A549 (cell line): ENCODE measurements at places on chromosomes 16 and 17.

GRCh38 chr17:41524261-41524660 lies 3.8 kb downstream of the KRT19 start:
- DNase-seq, result no peak

DNA sequence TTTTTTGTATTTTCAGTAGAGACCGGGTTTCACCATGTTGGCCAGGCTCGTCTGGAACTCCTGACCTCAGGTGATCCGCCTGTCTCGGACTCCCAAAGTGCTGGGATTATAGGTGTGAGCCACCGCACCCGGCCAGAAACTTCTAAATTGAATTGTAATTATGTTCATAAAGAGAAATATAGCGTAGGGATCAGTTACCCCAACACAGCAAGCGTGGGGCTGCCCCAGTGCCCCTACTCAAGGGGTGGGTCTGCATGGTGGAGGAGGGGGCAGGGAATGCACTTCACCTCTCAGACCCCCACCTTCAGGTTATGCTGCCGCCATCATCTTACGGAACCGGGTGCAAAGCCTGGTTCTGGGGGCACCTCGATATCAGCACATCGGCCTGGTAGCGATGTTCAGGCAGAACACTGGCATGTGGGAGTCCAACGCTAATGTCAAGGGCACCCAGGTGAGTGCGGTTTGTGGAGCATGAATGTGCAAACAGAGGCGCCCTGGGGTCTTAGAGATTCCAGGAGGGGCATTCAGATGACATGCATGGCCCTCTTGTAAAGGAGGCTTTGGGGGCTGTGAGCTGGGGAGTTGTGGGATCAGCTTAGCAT lies 18.0 kb downstream of the ITGAM start:
- no peak for DNase-seq

GRCh38 chr17:64230791-64231408 lies 32.2 kb downstream of the TEX2 start:
- no peak for DNase-seq

DNA sequence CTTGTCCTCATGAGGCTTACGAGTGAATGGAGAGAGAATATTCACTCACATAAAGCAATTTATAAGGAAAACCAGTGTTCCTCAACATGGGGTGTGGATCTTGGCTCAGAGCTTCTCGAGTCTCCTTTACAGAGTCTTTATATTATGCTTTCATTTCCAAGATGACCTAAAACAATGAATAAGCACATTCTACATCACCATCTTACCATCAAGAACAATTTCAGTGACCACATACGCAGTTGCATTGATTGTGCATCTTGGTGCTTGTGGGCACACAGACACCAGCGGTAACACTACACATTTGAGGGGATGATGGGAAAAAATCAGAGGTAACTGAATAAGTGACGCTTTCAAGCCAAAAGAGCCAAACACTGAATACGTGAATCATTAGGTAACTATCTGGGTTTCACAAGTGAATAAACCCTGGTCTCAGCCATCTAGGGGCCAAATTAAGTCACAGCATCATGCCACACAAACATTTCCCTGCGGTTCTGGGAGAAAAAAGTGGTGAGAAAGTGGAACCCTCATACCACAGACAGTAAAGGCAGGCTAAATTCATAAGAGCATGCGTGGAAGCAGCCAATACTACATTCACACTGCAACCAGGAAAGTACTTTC lies 9.4 kb downstream of the CWC25 start:
- peak; percentile 68 for DNase-seq

GRCh38 chr16:558298-559020 lies 1.7 kb upstream of the PRR35 start:
- DNase-seq, result no peak

DNA sequence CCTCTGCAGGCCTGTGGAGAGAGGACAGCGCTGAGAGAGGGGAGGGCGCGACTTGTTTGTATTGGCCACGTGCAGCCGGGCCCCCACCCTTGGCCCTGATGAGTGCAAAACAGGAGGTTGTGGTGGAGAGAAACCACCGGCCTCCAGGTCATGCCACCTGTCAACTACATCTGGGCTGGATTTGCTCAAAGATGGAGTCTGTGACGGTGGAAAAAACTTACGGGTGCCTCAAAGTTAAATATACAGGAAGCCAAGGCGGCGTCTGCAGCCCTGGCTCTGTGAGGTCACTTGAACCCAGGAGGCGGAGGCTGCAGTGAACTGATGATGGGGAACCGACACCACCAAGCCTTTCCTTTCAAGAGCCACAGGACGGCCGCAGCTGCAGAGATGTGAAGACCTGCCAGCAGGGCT lies 15.7 kb downstream of the C16orf74 start:
- no peak for DNase-seq

DNA sequence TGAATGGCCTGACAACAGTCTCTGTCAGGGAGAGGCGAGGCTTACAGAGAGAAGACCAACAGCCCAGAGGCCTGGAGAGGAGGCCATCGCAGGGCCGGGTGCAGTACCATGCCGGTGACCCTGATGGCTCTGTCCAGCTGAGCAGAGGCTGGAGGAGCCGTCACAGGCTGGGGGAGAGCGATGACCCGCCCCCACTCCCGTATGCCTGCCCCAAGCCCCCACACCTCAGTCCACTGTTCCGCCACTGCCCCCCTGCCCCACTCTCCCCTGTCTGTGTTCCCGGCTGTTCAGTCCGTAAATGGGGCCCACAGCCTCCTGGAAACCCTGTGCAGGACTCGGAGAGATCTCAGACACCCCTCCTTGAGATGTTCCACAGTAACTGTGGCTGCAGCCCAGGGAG lies 12.8 kb upstream of the FAM83G start:
- DNase-seq, result no peak

GRCh38 chr17:70552230-70552981 lies 383.1 kb downstream of the KCNJ2 start:
- peak; percentile 26 for DNase-seq

- DNase-seq, result no peak
Measured at GRCh38 chr17:30429155-30429554, 48.1 kb upstream of the GOSR1 start.

GRCh38 chr17:28747051-28747691 lies 3.4 kb downstream of the TRAF4 start:
- DNase-seq, result no peak

GRCh38 chr17:41919840-41920579 lies 1.3 kb upstream of the ACLY start:
- peak; percentile 49 for DNase-seq

GRCh38 chr16:70257391-70257790 lies 5.7 kb upstream of the EXOSC6 start:
- DNase-seq, result no peak

DNA sequence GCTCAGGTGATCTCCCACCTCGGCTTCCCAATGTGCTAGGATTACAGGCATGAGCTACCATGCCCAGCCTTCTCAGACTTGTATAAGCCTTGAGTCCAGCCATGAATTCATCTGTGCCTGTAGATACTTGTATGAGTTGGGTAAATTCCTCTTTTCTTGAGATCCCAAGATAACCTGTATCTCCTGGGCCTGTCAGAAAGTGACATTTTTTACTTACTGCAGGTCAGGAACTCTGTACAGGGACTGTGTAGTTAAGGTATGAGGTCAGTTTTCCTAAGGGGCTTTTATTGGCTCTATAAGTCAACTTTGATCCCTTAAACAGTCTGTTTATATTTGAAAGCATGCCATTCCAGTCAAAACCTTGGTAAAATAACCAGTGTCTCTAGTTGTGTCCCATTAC lies 106.3 kb upstream of the HAS3 start:
- DNase-seq, result no peak

DNA sequence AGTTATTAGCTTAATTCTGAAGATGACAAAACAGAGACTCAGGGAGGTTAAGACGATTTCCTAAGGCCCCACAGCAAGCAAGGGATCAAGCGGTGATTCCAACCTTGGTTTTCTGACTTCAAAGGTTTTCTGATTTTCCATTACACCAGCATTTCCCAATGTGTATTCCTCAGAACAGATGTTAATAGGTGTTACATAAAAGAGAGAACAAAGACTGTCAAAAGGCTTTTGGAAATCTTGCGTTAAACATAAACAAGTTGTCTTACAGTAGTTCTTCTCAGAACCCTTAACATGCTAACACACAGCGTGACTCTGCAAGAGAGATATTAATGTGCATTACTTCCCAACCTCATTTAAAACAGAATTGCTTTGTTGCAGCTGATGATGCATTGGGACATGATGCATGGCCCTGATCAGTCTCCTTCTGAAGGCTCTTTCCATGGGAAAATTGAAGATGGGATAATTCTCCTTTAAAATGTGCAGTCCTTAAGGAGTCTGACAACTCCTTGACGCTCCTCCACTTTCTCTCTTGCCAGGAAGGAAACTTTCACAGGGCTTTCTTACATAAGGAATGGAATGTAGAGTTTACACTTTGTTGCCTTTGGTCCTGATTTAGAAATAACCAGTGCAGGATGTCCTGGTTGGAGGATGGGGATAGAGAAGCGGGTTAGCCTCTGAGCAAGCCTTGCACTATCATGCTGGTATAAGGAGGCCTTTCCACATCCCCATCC lies 21.5 kb upstream of the MMD start:
- no peak for DNase-seq
